ENCODE measurements at places on chromosomes 6 and 20. TPM values are rescaled to one million over a fixed set of nuclear protein-coding genes. Genes with fewer than 3 reads are reported as not detected.

DNA sequence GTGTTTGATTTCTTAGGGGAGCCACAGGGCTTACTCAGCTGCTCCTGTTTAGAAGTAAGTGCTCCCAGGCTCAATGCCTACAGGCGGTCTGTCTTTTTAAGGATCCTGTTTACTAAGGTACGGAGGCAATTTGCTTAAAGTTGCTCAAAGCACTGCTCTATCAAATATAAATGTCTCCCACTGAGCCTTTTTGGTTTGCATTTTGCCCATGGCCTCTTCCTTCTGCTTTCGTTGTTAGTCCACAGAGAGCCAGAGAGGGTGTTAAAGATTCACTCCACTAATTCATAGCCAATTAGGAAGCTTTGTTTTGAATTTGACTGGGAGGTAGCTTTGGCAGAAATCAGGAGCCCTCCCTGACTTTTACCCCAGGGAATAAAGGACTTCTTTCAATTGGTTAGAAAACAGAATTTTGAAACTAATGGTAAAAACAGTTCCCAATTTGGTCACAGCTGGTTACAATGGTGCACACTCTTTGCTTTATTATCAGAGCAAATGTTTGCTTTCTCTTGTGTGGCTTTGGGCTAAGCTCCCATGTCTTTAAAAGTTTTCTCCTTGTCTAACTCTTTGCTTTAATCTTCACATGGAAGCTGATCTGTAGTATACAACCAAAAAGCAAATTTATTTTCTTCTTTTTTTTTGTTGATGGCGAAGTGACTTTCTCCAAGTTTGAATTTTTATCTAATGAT lies 126.2 kb downstream of the IMPG1 start:
- no peak for DNase-seq

Gene NHLRC1
- polyA plus RNA-seq, result 1.1 TPM

- no peak for DNase-seq
Observed at GRCh38 chr6:1778686-1779235, 169.0 kb downstream of the FOXC1 start.

- DNase-seq, result no peak
Observed at GRCh38 chr6:11033825-11034224, 10.3 kb downstream of the ELOVL2 start.

GRCh38 chr20:615514-615913 lies 5.4 kb upstream of the TCF15 start:
- no peak for DNase-seq

DNA sequence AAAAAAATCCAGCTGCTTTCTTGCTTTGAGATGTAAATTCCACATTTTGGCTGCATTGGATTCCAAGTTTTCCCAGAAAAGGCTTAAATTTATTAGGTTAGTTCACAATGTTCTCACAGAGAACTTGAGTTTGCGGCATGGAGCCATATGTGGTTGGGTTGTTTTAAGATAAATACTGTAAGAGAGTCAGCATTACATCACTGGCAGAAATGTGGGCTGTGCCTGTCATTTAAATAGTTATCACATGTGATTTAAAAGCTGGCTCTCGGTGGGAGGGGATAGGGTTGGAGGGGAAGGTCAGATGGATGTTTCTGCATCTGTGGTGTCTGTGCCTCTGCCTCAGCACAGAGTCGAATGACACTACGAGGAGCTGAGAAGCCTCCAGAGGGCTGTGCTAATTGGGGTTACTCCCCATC lies 73.8 kb upstream of the SCP2D1 start:
- no peak for DNase-seq

DNA sequence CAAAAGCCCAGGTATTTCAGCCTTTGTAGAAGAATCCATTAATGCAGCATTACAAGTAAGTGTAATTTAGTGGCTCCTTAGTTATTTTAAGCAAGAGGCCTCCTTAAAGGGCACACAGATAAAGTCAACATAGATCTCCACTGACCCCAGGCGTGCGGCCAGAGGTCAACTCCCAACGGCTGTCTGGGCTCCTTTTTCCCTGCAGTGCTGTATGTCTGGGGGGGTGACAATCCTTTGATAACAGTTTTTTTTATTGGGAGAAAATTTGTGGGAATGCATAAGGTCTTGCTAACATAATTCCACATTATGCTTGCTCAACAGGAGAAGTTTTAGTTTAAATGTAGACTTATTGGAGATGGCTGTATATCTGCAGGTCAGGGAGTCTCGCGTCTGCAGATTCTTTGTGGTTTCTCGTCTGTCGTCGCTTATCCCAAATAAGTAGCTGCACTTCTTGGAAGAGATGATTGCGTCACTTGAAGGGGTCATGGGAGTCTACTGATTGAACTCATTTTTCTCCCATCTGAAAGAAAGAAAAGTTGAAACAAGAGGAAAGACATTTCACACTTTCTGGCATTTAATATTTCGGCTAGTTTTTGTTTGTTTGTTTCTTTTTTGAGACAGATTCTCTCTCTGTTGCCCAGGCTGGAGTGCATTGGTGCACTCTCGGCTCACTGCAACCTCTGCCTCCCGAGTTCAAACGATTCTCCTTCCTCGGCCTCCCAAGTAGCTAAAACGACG lies 151.7 kb upstream of the AKAP12 start:
- DNase-seq, result no peak

Gene CRIP3
- polyA plus RNA-seq, result 1.6 TPM

- DNase-seq, result no peak
Observed at GRCh38 chr20:13141546-13141945, 79.5 kb upstream of the ISM1 start.

DNA sequence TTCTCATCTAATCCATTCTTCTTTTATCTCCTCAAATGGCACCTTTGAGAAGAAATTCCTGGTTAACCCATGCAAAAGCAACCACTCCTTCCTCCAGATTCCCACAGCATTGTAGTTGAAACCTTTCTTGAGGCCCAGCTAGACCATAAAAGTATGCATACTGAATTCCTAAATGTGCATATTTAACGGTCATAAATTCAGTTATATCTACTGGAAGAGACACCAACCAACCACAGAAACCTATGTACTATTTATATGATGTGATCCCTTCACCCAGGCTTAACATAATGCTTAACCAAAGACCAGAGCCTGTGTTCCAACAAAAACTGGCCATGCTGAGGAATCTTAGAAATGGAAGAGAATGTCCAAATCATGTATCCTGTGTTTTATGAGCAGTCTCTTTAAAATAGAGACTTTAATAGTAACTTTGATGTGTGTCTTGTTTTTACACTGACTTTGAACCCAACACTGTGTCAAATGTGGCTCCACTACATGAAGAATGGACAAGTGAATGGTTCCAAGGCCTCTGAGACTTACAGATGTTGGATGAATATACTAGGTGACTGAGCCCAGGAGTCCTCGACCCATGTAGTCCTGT lies 11.4 kb upstream of the TAF8 start:
- DNase-seq, result no peak

GRCh38 chr6:23307516-23307915 lies 738.1 kb downstream of the HDGFL1 start:
- no peak for DNase-seq

GRCh38 chr6:139847457-139847813 lies 473.0 kb upstream of the CITED2 start:
- DNase-seq, result no peak

DNA sequence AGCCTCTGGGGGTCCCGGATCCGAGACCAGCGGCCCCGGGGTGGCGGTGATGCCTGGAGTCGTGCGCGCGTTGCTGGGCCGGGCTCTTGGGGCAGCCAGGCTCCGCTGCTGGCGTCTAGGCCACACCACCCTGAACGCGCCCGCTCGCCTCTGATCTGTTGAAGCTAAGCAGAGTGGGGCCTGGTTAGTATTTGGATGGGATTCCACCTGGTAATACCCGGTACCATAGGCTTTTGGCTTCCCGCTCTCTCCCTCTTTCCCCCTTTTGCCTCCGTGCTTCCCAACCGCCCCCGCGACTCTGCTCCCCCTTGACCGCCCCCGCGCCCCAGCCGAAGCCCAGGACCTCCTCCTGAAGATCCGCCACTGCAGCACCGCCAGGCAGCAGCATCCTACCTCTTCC lies 1383.5 kb upstream of the DEFB115 start:
- DNase-seq, result peak; percentile 54

Gene PRDM13
- not detected for polyA plus RNA-seq

Gene KHDRBS2
- polyA plus RNA-seq, result 0.09 TPM

GRCh38 chr6:153028963-153029362 lies 26.5 kb upstream of the MTRF1L start:
- DNase-seq, result no peak

Gene HRH3
- polyA plus RNA-seq, result not detected

DNA sequence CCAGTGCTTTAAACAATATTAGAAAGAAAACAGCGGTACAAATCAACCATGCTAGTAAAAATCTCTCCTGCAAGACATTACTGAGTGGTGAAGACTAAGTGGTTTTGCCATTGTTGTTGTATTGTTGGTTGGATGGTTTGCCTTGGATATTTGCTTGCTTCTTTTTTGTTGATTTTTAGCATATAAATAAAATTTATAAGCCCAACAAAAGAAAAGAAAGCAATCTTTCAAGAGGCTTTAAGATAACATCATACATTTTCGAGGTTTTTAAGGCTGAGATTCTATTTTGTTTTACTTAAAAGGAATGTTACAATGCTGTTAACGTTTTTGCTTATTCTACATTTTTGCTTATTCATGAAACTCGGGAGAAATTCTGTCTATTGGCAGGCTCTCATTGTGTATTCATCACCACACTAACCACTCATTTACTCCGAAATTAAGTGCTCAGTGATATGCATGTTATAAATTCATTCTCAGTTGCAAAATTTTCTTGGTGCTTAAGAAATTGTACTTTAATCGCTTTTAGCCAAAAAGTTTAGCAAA lies 139.1 kb downstream of the LAMA2 start:
- DNase-seq, result no peak

Gene ADTRP
- polyA plus RNA-seq, result not detected

- no peak for DNase-seq
Observed at GRCh38 chr6:110495949-110496348, 19.5 kb upstream of the SLC22A16 start.

- DNase-seq, result no peak
Observed at GRCh38 chr6:11210386-11211138, 21.9 kb downstream of the NEDD9 start.

Gene RAB44
- polyA plus RNA-seq, result 1.5 TPM

GRCh38 chr6:106546691-106547414 lies 82.4 kb downstream of the RTN4IP1 start:
- peak; percentile 69 for DNase-seq

DNA sequence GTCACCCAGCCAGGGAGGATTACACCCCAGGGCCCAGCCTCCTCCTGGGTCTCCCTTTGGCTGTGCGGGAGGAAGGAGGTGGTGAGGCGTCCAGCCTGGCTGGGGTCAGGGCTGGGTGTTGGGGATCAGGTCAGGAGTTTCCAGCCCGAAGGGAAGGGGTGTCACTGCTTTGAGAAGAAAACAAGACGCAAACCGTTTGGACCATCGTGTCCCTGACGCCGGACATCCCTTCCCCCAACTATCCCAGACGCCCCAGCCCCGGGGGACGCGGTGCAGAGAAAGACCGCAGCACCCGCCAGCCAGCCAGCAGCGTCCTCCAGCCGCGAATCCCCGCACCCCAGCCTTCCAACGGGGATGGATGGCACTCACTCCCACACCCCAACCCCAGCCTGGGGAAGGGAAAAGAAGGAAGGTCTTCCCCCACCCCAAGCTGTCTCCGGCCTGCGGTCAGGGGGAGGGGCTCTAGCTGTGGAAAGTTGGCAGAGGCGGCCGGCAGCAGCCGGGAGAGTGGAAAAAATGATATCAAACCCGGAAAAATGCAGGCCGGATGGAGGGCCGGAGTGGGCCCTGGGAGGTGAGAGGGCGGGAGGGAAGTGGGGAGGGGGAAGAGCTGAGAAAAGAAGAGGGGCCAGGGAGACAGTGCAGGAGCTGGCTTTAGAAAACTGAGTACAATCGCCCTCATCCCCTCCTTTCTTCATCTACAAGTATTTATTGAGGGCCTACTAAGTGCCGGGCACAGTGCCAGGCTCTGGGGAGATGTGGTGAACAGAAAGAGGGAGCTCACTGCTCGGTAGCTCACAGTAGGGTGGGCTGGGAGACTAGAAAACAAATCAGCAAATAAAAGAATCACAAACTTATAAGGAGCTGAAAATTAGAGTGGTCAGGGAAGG lies 10.6 kb downstream of the REM1 start:
- no peak for DNase-seq

Gene PTP4A1
- 96.1 TPM for polyA plus RNA-seq

GRCh38 chr20:4165984-4166725 lies 150.8 kb upstream of the RNF24 start:
- DNase-seq, result no peak

DNA sequence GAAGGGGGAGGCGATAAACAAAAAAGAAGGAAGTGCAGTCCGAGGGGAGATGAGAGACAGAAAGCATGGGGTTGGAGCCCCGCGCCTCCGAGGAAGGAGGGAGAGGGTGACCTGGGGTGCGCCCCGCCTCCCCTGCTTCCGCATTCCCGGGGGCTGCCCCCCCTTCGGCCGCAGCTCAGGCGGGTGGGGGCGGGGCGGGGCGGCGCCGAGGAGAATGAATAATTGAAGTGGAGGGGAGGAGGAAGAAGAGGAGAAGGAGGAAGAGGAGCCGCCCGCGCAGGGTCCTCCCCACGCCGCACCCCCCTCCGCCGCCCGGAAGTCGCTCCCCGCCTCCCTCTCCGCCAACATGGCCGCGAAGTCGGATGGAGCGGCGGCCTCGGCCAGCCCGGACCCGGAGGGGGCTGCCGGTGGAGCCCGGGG lies at the start of gene XKR7:
XKR7 (plus strand) TSS at position 322 of the 420 bp plus-strand sequence; CDS start at position 347, 25 bp downstream.
- peak; percentile 62 for DNase-seq

DNA sequence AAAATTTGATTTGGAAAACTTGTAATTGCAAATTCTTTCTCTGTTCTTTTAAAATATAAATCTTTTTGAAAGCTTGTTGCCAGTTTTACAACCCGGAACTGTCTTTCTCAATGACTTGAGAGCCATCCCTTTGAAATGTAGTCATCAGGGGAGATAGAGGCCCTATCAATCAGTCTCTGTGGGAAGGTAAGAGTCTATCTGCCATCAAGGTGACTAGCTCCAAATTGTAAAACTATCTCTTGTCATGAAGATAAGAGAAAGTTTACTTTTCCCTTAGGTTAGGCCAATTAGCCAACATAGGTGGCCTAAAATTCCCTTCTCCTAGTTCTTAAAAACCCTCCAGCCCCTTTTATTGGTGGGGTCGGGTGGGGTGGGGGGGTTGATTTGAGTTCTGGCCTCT lies 469.1 kb upstream of the IRAK1BP1 start:
- DNase-seq, result no peak
